ENCODE measurements at places on chromosomes 3 and 15.

DNA sequence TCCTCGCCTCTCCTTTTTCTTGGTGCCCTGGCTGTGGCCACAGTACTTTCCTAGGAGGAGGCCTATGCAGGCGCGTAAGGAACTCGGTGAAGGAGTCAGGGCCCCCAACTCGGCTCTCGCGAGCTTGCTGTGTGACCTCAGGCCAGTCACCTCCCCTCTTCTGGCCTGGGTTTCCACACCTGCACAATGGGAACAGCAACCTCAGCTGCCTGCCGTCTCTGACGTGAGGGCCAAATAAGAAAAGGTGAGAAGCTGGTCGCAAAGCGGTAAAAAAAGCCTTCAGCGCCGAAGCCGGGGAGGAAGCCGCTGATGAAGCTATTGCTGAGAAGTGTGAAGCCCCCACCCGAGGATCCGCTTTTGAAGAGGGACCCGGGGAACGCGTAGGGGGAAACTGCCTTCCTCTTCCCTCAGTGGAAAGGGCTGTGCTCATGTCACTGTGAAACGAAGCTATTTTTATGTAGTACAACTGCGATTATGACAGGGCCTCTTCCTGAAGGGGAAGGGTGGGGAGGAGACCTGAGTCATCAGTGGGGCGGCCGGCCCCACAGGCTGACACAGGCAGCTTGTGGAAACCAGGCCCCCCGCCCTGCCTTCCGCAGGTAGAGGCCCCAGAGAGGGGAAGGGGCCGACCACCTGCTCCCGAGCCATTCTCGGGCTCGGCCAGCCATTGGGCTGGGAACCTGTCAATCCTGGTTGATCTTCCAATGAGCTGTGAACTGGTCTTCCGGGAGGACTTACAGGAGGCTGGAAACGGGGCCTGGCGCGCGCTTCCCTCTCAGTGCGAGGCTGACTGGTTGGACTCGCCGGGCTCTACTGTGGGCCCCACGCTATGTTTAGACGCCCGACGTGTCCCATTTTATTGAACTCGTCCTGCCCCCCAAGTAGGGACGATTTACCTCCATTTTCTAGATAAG is 18.0 kb upstream of the ANKDD1A start:
- DNase-seq = peak; percentile 83

DNA sequence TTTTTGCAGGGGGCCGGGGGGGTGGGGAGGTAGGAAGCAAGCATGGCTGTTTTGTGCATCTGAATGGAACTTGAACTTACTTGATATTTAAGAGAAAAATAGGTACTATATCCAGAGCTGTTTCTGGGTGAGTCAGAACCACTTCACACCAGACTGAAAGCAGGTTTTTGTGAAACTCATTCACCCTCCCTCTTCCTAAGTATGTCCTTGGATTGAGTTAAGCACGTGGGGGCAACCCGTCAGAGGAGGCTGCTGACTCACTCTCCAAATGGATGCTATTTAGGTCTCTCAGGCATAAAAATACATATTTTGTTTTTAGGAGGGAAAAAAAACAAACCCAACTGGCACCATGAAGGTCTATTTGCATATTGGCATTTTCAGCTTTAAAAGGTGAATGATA is 270.3 kb downstream of the RYR3 start:
- peak; percentile 54 for DNase-seq

GRCh38 chr15:85495096-85495495 is 114.7 kb downstream of the AKAP13 start:
- DNase-seq = no peak

DNA sequence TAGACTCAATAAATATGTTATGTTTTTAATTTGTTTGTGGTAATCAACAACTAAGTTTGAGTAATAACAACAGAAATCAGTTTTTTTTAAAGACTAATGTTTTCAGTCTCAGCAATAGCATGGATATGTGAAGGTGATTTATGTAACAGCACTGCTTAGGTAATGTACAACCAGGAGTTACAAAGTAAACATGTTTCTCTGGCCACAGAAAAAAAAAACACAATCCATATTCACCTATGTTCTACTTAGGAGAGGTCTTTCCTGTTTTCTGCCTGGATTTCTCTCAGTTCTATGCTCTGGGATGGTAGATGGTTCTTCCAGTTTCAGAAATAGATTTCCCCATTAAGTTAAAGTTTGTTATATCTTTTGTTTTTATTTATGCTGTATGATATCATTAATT is 579.4 kb downstream of the SI start:
- DNase-seq = no peak

- no peak for DNase-seq
These were observed 78.0 kb downstream of the ALCAM start for GRCh38 chr3:105444725-105445124.

GRCh38 chr15:51243774-51244173 is 94.6 kb downstream of the CYP19A1 start:
- DNase-seq = no peak

- no peak for DNase-seq
These were observed 2.5 kb downstream of the DNAJB8 start for GRCh38 chr3:128464188-128464587.

- DNase-seq = no peak
These were observed 113.8 kb upstream of the LINGO1 start for GRCh38 chr15:77746254-77747174.

GRCh38 chr15:48109856-48110531 is 10.8 kb upstream of the SLC24A5 start:
- DNase-seq = no peak

GRCh38 chr3:169289273-169289672 is 374.2 kb downstream of the MECOM start:
- DNase-seq = no peak

- peak; percentile 58 for DNase-seq
These were observed 274.5 kb upstream of the LRTM1 start for GRCh38 chr3:55202326-55202725.

DNA sequence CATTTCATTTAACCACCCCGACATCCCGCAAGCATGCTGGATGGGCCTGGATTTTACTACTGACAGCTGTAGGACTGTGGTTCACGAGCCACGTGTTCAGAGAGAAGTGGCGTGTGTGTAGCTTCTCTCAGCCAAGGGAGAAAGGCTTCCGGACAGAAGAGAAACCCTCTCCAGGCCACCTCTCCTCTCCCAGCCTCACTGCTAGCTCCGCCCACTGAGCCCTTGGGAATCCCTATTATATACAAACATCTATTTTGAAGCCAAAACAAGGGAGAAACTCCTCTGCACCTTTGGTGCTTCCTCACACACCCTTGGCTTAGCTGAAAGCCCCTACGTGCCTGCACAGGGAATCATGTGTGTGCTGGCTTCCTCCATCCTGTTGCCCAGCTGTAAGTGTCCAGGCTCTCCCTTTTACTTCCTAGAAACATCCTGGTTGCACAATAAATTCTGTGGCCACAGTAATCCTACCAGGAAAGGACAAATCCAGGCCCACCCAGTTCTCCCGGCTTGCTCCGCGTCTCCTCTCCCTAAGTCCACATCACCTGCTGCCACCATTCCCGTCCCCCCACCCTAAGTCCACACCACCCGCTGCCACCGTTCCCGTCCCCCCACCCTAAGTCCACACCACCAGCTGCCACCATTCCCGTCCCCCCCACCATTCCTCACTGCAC is 30.5 kb downstream of the PCSK6 start:
- DNase-seq = no peak

GRCh38 chr3:159234306-159234705 is 432.5 kb downstream of the MFSD1 start:
- DNase-seq = no peak

DNA sequence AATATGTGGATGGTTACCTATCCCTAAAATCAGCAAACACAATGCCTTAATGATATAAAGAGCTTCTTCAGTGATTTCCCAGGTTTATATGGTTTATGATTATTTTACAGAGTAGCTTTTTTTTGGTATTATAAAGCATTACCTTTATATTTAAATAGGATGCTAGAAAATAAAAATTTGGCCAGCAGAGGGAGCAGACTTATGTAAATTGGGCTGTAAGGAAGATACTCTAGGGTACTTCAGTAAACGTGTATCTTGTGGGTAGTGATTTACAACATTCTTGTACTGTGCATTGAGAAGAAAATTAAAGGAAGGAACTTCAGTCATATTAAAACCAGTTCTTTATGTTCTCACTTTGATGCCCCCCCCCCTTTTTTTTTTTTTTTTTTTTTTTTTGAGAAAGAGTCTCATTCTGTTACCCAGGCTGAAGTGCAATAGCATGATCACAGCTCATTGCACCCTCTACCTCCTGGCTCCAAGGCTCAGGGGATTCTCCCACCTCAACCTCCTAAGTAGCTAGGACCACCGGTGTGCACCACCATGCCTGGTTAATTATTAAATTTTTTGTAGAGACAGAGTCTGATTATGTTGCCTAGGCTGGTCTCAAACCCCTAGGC is 167.9 kb downstream of the BBX start:
- DNase-seq = peak; percentile 21

GRCh38 chr3:43769885-43770425 is 79.2 kb downstream of the ABHD5 start:
- DNase-seq = no peak

DNA sequence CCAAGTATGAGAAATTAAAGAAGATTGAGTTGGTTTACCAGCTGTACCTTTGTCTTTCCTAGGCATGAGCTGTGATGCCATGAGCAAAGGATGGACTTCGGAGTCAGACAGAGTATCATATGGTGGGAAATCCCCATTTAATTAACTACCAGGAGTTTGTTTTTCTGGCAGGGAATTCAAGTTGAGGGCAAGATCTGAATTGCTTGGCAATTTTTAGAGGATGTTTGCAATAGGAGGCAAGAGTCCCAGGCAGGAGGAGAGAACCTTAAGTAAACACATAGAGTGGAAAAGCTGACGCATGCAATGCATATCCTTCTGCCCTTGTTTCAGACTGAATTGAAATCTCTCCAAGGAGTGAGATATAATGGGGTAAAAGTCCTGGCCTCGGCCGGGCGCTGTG is 569.7 kb upstream of the MDFIC2 start:
- DNase-seq = no peak

GRCh38 chr3:114052216-114052615 is 4.1 kb downstream of the CCDC191 start:
- no peak for DNase-seq

DNA sequence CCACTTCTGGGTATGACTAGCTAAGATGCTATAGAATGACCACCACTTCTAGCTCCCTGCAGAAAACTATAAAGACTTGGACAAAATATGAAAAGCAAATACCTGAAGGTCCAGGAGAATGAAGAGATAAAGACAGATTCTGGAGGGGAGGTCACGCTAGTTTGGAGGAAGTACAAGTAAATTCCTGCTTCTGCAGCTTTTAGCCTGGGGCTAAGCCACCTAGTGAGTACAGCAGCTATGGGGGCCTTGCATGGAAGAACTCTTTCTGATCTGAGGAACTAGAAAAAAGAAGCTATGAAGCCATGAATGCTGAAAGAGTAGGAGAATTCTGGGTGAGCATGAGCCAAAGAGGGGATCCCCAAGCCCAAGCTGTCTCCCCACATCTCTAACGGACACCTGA is 29.8 kb downstream of the NRG4 start:
- DNase-seq = no peak

GRCh38 chr3:53287131-53287629 is 31.4 kb upstream of the TKT start:
- DNase-seq = no peak
